Gastroesophageal sphincter (tissue), 4 donors: ENCODE measurements at places on chromosomes 7 and 10.

- ATAC-seq = no peak
- H3K27me3 ChIP-seq = peaks cover 32% of the 10 kb centered on the region
- H3K4me3 ChIP-seq = no peak overlapping the region
- no peaks in the 10 kb centered on the region for H3K36me3 ChIP-seq
Measured at GRCh38 chr10:129888784-129889616, 75.1 kb downstream of the EBF3 start.

DNA sequence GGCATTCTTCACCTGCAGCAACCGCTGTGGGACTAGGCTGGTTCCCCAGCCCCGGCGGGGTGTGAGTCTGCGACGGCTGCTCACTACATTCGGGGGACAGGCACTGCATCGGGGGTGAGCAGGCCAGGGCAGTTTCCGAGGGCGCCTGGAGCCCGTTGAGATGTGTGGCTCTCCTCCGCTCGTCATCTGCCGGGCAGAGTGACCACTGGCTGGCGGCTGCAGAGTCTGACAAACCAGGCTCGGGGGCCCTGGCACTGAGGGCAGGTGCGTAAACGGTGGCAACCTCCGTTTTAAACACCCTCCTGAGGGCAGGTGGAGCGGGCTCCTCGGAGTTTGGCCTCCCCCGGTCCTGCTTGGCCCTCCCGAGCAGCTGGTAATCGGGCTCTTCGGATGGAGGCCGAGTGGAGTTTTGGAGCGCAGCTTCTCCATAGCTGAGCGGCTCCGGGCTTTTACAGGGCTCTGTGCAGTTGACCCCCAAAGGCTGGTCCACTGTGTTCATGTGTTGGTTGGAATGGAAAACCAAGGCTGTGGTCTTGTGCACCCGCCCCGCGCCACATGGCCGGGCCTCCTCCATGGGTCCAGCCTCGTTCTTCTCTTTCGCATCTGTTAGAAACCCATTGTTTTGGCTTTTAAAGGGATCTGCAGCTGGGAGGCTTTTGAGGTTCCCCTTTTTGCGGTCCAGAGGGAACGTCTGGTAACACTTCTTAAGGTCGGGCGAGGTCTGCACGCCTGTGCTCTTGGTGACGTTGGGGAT lies 20.9 kb downstream of the INSYN2A start:
- H3K36me3 ChIP-seq = no peaks in the 10 kb centered on the region
- H3K27ac ChIP-seq = no peak overlapping the region
- ATAC-seq = no peak
- no peaks in the 10 kb centered on the region for H3K27me3 ChIP-seq
- H3K4me3 ChIP-seq = no peak overlapping the region
- H3K4me1 ChIP-seq = no peaks in the 10 kb centered on the region

DNA sequence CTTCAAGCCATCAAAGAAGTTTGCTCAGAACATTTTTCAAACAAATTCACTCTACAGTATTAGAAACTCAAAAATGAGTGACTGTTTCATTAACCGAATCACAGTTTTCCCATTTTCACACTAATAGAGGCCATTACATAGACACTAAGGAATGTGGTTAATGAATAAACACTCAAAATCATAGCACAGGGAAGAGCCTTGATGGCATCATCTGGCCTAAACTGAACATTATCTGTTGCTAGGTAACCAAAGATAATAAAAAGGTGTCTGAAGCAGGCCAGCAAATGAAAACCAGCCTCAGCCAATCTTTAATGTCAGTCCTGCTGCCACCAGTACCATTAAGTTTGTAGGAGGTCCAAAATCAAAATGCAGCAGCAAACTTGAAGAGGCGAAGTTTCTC lies 492.4 kb upstream of the STEAP1 start:
- no peaks in the 10 kb centered on the region for H3K27me3 ChIP-seq
- H3K36me3 ChIP-seq = no peaks in the 10 kb centered on the region
- H3K4me1 ChIP-seq = no peaks in the 10 kb centered on the region
- no peak for ATAC-seq
- H3K27ac ChIP-seq = no peak overlapping the region

GRCh38 chr10:11598712-11599397 lies 12.6 kb downstream of the USP6NL start:
- H3K36me3 ChIP-seq = no peaks in the 10 kb centered on the region
- ATAC-seq = no peak
- no peaks in the 10 kb centered on the region for H3K27me3 ChIP-seq
- no peak overlapping the region for H3K27ac ChIP-seq
- H3K4me3 ChIP-seq = no peak overlapping the region

- no peak overlapping the region for H3K27ac ChIP-seq
- no peak for ATAC-seq
- peaks cover 36% of the 10 kb centered on the region for H3K27me3 ChIP-seq
- H3K36me3 ChIP-seq = no peaks in the 10 kb centered on the region
- peak overlapping the region; percentile 1 for H3K4me3 ChIP-seq
Measured at GRCh38 chr10:107914450-107915214, 750.1 kb upstream of the SORCS1 start.

DNA sequence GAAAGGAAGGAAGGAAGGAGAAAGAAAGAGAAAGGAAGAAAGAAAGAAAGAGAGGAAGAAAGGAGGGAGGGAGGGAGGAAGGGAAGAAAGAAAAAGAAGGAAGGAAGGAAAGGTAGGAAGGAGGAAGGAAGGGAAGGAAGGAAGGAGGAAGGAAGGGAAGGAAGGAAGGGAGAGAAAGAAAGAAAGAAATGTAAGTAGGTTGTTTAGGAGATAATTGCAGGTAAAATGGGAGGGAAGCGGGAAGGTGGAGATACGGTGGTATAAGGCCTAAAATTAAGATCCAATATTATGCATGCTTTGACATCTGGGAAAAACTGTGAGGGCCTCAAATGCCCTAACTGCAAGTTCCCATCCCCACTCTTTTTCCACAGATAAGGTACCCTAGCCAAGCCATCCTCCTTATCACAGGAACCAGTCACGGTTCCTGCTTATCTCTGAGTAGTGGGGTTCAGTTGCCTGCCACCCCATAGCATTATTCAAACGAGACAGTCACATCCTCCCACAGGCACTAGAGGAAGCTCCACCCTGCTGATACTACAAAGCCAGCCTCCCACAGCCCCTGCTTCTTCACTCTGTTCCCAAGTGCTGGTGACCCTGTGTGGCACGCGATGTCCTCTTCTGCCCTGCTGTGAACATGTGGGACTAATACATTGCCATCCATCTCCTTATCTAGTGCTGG lies 28.7 kb downstream of the ST8SIA6 start:
- H3K36me3 ChIP-seq = no peaks in the 10 kb centered on the region
- H3K27ac ChIP-seq = no peak overlapping the region
- ATAC-seq = no peak
- no peaks in the 10 kb centered on the region for H3K27me3 ChIP-seq

GRCh38 chr10:124058346-124059003 lies 34.9 kb downstream of the CHST15 start:
- H3K27me3 ChIP-seq = no peaks in the 10 kb centered on the region
- no peak for ATAC-seq
- H3K36me3 ChIP-seq = no peaks in the 10 kb centered on the region

DNA sequence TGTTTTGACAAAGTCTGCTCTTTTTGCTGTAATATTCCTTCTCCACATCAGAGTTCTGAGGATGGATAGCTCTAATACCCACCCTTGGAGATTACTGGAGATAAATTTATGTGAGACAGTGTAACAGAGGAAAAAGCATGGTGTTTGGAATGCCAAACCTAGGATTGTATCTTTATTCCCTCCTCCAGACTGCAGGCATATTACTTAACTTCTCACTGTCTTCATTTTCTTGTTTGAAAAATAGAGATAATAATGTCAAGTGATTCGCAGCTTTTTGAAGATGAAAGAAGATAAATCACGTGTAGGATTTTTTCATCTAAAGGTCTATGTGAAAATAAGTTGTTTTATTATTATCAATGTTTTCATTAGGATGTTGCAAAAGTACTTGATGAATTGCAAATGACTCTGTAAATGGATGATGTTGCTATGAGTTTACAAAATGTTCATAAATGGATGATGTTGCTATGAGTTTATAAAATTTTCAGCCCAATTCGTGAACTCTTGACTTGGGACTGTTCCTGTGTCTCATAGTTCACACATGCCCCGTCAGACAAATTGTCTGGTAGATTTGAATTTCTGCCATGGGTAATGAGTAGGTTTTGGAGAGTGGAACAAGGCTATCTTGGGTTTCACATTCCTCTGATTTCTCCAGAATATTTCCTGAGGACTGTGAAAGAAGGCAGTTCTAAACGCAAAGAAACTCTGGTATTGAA lies 113.1 kb upstream of the IGFBP3 start:
- no peaks in the 10 kb centered on the region for H3K27me3 ChIP-seq
- H3K4me1 ChIP-seq = no peaks in the 10 kb centered on the region
- no peak for ATAC-seq

- ATAC-seq = peak; percentile 37
- H3K27me3 ChIP-seq = peaks cover 8% of the 10 kb centered on the region
- H3K4me3 ChIP-seq = peak within 1 kb of the TSS; percentile 85
- peaks cover 3% of the 10 kb centered on the region for H3K4me1 ChIP-seq
- H3K36me3 ChIP-seq = no peaks in the 10 kb centered on the region
- H3K27ac ChIP-seq = peak within 1 kb of the TSS; percentile 85
Measured at GRCh38 chr7:51316666-51317581, at the start of gene COBL. TSS of gene COBL (minus strand) at chr7:51316809. CDS start at chr7:51316633, 176 bp downstream.

DNA sequence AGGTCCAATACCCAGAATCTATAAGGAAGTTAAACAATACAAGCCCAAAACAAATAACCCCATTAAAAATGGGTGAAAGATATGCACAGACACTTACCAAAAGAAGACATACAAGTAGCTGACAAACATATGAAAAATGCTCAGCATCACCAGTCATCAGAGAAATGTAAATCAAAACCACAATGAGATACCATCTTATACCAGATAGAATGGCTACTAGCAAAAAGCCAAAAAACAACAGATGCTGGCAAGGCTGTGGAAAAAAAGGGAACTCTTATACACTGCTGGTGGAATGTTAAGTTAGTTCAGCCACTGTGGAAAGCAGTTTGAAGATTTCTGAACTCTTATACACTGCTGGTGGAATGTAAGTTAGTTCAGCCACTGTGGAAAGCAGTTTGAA lies 331.1 kb downstream of the KIF20B start:
- no peak for ATAC-seq
- no peaks in the 10 kb centered on the region for H3K36me3 ChIP-seq
- H3K27ac ChIP-seq = no peak overlapping the region
- no peaks in the 10 kb centered on the region for H3K27me3 ChIP-seq

DNA sequence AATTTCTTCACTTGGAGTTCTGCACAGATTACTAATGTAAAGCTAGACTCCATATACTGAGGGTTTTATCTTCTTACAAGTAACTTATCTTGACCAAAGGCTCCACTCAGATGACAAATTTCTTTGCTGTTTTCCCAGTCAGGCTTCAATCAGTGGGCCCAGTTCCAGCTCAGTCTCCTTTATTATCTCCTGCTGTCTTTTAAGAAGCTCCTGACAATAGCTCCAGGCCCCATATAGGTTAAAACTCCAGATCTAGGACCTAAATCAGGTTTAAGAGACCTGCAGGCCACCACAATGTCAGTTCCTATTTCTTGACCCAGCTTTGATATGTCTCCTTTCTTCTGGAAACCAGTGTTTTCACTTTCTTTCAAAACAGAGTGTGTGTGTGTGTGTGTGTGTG lies 165.2 kb downstream of the RELN start:
- no peaks in the 10 kb centered on the region for H3K27me3 ChIP-seq
- ATAC-seq = no peak
- no peak overlapping the region for H3K27ac ChIP-seq
- no peak overlapping the region for H3K4me3 ChIP-seq
- H3K36me3 ChIP-seq = no peaks in the 10 kb centered on the region

GRCh38 chr10:125709553-125710474 lies 9.7 kb upstream of the EDRF1 start:
- H3K4me1 ChIP-seq = no peaks in the 10 kb centered on the region
- H3K4me3 ChIP-seq = no peak overlapping the region
- H3K27me3 ChIP-seq = no peaks in the 10 kb centered on the region
- H3K36me3 ChIP-seq = peaks cover 4% of the 10 kb centered on the region

- ATAC-seq = no peak
- H3K27me3 ChIP-seq = no peaks in the 10 kb centered on the region
- no peaks in the 10 kb centered on the region for H3K36me3 ChIP-seq
- H3K4me1 ChIP-seq = no peaks in the 10 kb centered on the region
Measured at GRCh38 chr7:14754631-14755030, 147.9 kb downstream of the DGKB start.

DNA sequence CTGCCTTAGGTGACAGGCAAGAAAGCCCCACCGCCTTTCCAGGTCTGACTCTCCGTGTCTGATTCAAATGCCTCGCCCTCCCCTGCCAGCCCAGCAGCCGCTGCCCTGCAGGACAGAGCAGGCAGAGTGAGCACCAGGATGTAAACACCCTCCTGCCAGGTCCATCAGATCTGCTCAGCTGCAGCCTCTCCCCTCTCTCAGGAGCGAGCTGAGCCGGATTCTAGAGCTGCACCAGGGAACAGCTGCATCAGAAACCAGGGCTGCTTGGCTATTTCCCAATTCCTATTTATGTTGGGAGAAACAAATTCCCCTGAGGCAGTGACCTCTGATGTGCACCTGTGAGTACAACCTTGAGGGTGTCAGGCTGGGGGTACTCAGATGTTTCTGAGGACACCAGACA lies 121.5 kb upstream of the ZMIZ1 start:
- peaks cover 13% of the 10 kb centered on the region for H3K4me1 ChIP-seq
- H3K27ac ChIP-seq = no peak overlapping the region
- ATAC-seq = no peak
- H3K27me3 ChIP-seq = no peaks in the 10 kb centered on the region

- no peaks in the 10 kb centered on the region for H3K4me1 ChIP-seq
- no peak overlapping the region for H3K27ac ChIP-seq
- no peak for ATAC-seq
- no peaks in the 10 kb centered on the region for H3K36me3 ChIP-seq
- H3K4me3 ChIP-seq = no peak overlapping the region
Measured at GRCh38 chr10:96285331-96285752, 14.0 kb upstream of the BLNK start.

- no peak overlapping the region for H3K4me3 ChIP-seq
- ATAC-seq = peak; percentile 68
- peaks cover 81% of the 10 kb centered on the region for H3K27me3 ChIP-seq
Measured at GRCh38 chr7:131688738-131689661, 132.6 kb upstream of the PODXL start.

DNA sequence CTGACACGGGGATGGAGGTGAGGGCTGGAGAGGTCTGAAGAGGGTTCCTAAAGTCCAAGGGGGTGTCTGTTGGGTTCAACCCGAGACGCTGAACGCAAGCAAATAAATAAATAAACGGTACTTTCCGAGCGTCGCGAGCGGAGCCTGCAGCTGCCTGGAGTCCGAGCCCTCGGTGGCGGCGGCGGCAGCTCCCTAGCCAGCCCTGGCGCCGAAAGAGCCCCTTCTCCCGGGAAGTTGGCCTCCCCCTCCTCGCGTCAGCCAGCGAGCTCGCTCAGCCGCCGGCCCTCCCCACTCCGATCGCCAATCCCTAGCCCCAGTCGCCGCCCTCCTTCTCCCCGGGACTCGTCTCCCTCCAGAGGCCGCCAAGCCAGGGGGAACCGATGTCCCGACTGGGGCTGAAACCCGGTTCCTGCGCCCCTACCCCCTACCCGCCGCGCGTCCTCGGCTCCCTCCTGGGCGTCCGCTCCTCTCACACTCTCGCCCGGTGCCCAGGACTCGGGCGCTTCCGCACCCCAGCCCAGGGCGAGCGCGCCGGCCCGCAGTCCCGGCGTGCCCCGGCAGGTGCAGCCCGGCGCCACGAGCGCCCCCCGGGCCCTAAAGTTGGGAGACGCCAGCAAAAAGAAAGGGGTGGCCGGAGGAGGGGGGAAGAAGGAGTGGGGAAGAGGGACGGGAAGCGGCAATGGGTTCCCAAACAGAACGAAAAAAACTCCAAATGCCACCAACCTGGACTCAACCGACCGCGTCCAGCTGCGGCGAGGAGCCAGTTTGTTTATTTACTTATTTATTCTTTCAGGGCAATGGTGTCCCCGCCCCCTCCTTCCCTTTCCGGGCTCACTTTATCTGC lies at the start of gene GFRA1:
Gene GFRA1 (minus strand): TSS at position 767 of the 844 bp plus-strand sequence. CDS start 1,177 bp downstream, outside the sequence.
- H3K4me1 ChIP-seq = no peaks in the 10 kb centered on the region
- H3K27ac ChIP-seq = no peak within 1 kb of the TSS
- peak within 1 kb of the TSS; percentile 21 for H3K4me3 ChIP-seq
- no peaks in the 10 kb centered on the region for H3K36me3 ChIP-seq
- ATAC-seq = peak; percentile 48
